ENCODE measurements at places on chromosomes 11 and 22. TPM values are rescaled to one million over a fixed set of nuclear protein-coding genes. Genes with fewer than 3 reads are reported as not detected.
A peak's percentile ranks its signal among the peaks of the same experiment; 100 is the strongest.

- no peak for DNase-seq
Observed at GRCh38 chr11:125091247-125091876, 20.1 kb downstream of the TMEM218 start.

DNA sequence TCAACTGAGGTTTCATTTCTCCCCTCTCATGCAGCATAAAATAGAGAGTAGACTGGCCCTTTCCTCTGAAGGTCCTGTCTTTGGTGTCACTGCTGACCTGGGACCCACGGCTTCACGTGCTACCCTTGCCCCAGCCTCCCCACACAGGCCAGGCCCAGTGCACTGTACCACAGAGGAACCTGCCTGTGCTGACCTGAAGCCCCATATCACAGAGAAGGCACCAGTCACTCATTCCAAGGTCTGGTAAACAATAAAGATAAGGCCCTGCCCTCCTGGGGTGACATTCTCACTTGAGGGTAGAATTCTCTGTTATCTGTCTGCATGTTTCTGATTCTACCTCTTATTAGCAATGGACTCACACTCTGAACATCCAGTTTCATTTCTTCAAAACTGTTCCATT is 51.3 kb downstream of the RPL27A start:
- DNase-seq, result no peak

Gene RAG1
- 0.41 TPM for total RNA-seq

Gene PRG3
- not detected for total RNA-seq

DNA sequence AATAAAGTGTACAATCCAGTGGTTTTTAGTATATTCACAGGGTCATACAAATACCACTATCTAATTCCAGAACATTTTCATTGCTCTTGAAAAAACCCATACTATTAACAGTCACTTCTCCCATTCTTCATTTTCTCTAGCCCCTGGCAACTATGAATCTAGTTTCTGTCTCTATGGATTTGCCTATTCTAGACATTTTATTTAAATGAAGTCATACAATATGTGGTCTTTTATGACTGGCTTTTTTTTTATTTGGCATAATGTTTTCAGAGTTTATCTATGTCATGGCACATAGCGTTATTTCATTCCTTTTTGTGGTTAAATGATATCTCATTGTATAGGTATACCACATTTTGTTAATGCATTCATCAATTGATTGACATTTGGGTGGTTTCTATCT is 59.4 kb downstream of the KDM2A start:
- no peak for DNase-seq

Gene SOX6
- total RNA-seq, result not detected

Gene CCDC134
- total RNA-seq, result 17.6 TPM

- DNase-seq, result no peak
Observed at GRCh38 chr11:4459500-4459899, 10.4 kb downstream of the OR52K2 start.

DNA sequence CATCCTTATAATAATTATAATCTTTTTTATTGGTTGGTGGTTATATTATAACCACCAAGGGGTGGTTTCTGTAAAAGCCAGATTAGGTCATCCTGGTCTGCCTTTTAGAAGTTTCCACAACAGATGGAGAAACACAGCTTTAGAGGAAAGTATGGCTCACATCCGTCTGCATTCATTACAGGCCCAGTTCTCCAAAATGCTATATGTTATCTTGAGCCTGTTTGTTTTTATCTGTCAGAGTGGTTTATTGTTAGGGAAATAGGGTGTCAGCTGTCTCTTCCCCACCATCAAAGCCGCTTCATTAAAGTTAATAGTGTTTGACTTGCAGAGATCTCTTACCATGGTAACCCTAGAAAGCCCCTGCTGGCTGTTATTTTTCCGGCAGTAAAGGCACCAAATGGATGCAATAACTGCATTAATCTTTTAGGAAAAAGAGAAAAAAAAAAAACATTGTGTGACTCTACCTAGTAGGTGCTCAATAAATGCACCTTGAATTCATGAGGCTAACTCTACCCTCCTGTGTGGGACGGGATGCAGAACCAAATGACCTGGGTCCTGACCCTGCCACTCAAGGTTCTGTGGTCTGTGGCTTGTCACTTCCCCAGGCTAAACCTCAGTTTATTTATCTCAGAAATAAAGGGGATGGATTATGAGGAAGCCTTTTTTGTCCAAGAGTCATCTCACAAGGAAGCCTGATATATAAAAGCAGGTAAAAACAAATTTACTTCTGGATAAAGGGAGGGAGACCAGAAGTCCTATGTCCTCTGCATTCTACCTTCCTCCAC is 118.3 kb downstream of the WT1 start:
- DNase-seq, result no peak

DNA sequence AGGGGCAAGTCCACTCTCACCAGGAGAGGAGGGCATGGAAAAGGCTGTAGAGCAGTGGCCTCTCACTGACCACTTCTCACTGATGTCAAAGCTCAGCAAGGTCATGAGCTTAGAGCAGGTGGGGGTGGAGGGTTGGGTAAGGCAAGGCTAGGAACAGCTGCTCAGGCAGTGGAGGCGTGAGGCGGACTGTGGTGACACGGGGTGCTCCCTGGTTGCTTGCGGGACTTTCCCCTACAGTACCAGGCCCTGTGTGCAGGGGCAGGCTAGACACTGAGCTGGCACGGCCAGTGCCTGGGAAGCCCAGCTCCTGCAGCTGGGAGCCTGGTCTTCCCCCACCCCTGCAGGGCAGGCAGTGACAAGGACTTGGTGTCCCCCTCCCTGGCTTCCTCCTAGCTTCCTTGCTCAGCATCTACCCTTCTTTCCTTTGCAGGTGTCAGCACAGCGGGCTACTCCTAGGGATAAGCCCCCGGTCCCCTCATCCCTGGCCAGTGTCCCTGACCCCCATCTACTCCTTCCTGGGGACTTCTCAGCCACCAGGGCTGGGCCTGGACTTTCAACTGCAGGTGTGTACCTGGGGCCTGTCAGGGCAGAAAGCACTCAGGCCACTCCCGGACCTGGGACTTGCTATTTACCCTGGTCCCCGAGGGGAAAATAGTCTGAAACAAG is 45.6 kb downstream of the PISD start:
- DNase-seq, result peak; percentile 77

DNA sequence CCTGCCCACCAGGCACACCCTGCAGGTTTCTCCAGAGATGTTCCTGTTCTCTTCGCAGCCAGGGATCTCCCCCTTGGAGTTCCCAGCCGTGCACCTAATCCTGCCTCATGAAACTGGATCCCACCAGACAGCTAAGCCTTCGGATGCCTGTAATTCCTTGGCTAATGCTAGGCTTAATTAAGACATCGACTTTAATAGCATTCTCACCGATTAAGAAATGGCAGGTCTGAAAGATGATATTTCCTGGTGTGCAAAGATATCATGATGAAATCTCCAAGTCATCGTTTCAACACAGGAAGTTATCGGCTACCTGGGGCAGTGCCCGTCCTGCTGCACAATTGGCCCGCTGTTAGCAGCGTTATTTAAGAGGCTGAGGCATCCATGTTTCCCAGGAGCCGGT is 41.5 kb upstream of the CCND1 start:
- no peak for DNase-seq

Gene PNPLA3
- 0.50 TPM for total RNA-seq

GRCh38 chr11:130574740-130575139 is 126.3 kb downstream of the ADAMTS15 start:
- DNase-seq, result no peak

DNA sequence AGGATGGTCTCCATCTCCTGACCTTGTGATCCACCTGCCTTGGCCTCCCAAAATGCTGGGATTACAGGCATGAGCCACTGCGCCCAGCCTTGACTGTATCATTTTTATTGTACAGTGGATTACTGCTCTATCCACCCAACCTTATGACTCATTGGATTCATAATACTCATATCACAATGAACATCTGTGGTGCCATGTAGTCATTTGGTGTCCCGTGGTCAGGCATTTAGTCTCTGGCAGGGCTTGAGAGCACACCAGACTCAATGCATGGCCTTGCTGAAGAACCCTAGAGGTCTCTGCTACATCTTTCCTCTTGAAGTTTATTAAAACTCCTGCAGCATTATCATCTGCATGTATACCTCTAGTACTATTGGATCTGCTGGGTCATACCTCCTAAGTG is 98.0 kb upstream of the LDLRAD3 start:
- DNase-seq, result peak; percentile 16

DNA sequence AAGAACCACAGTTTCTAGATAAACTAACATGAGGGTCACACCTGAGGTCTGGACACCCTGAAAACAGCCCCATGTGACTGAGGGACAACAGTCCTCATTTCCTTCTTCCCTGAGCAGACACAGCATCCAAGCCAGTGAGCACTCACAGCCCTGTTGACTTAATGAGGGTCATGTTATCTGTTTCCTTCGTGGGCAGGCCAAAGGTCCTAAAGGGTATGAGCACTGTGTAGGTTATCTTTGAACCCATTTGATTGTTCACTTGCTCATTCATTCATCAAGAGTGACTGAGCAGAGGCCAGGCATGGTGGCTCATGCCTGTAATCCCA is 170.7 kb upstream of the B3GAT1 start:
- no peak for DNase-seq

DNA sequence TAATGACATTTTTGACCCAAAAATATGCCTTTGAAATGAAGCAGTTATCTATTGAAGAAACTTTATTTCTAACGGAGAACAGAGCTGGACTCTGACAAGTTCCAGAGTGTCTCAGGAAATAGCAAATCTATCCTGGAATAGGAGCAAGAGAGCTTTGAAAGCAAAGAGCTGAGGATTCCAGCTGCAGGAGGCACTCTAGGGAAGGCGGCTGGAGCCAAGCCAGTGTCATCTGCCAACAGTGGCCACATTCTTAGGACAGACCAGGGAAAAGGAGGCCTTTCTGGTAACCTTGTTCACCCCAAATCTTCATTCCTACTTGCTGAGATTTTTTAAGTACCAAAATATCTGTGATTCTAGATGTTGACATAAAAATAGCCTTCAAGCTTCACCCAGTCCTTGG is 493.5 kb upstream of the B3GAT1 start:
- DNase-seq, result no peak

Gene SAA1
- total RNA-seq, result not detected

DNA sequence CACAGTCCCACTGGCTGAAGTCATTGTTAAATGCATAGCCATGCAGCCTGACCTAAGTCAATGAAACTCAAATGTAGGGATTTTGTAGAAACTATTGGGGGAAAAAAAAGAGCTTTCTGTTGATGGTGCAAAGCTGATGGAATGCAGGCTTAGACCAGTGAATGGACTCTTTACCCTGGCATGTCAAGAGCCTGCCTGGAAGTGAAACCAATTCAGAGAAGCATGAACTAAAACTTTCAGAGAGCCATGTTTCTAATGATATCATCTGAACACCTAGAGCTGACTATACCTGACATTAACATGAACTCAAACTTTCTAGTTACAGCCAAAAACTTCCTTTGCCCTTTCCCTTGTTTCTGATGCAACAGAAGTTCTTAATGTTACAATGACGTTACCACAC is 89.0 kb downstream of the APIP start:
- DNase-seq, result no peak

DNA sequence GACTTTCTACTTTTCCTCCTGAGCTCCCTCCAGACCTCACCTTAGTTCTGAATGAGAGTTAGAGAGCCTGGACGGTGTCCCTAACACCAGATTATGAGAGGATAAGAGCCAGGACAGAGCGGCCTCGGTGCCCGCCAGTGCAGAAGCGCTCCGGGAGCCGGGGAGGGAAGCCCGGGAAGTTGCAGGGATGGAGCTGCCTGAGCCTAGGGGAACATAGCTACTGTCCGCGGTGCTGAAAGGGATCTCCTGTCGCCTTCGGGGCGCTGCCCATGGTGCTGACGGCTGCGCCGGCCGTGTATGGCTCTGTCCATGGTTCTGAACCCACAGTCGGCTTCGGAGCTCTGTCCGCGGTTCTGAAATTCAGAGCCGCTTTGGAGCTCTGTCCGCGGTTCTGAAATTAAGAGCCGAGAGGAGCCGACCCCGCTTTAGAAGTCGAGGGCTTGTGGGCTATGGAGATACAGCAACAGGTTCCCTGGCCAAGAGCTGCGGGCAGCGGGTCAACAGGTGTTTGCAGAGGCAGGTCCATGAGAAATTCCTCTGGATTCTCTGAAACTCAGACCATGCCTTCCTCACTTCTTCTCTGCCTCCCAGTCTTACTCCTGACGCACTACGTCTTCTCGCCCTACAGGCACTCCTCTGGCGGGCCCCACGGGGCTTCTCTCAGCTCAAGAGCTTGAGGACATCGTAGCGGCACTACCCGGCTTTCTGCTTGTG is 814 bp downstream of the NPAS4 start:
- peak; percentile 92 for DNase-seq

- no peak for DNase-seq
Observed at GRCh38 chr11:111548525-111548924, 8.0 kb downstream of the LAYN start.

DNA sequence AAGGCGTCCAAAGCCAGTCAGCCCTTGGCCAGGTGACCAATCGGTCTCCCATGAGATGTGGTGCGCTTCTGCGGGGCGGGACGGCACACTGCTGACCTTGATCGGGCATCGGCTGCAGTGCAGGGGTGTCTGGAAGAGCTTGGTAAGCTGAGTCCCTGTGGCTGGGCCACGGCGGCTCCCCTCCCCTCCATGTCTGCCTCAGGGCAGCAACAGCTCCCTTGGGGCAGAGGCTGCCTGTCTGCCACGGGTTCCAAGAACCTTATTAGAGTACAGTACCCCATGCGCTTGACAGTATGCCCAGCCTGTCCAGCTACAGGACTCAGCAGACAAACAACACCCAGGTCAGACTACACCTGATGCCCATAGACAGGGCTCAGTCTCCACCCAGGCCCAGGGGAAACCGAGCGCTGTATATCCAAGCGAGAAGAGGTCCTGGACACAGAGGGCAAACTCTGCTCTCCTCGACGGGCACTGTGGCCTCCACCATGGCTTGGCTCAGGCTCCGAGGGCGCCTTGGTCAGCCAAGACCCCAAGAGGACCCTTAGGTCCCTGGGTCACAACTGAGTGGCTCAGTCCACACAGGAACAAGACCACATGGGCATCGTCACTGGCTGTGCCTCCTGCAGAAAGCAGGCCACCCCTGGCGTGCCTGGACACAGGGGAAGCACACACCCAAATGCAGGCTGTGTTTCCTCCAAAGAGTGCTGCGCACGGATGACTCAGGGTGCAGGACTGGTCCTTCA is 18.9 kb downstream of the TSPAN32 start:
- DNase-seq, result no peak

DNA sequence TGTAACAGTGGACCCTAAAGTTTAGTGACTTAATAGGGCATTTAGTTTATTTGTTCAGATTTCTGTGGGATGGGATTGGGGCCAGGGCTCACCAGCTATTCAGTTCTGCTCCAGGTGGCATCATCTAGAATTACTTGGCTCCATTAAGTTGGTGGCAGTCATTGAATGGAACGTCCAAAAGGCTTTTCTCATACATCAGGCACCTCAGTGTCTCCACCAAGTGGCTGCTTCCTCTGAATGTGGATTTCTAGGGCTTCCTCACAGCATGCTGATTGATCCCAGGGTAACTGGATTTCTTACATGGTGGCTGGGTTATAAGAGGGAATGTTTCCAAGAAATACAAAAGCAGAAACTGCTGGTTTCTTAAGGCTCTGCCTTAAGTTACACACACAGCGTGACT is 34.7 kb downstream of the USP47 start:
- DNase-seq, result no peak

- no peak for DNase-seq
Observed at GRCh38 chr22:25368271-25368670, 148.8 kb downstream of the CRYBB2 start.

Data from activated CD4-positive, alpha-beta memory T cell treated with anti-CD3 and anti-CD28 coated beads for 36 hours (primary cell).